Retina (tissue), 1 donor: ENCODE measurements at places on chromosomes 4 and X.

- DNase-seq: no peak
Observed at GRCh38 chrX:39950018-39950688, 147.6 kb downstream of the BCOR start.

- peak; percentile 24 for DNase-seq
Observed at GRCh38 chrX:133440081-133440796, 24.9 kb upstream of the GPC4 start.

DNA sequence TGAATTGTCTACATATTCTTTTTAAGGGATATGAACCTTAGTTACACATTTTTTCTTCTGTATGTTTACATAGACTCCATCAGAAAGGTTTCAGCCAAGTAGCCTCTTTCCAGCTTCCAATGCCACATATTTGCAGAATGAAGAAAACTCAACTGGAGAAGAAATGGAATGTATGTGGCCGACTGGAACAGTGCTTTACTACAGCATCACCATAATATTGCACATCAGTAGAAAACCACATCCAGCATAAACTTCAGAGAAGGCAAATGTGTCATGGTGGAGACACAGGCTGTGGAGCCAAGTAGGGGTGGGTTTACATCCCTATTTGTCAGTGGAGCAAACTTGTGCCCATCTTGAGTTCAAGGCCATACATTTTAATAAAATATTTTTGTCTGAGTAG is 204.8 kb upstream of the LDB2 start:
- no peak for DNase-seq

DNA sequence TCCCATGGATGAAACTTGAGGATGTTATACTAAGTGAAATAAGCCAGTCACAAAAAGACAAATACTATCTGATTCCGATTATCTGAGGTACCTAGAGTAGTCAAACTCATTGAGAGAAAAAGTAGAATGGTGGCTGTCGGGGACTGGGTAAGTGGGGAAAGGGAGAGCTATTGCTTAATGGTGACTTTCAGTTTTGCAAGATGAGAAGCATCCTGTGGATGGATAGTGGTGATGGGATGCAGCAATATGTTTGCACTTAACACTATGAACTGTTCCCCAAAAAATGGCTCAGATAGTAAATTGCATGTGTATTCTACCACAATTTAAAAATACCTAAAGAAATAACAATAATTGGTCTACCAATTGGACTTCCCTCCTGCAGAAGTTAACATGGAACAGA is 181.5 kb downstream of the SHROOM3 start:
- DNase-seq: no peak

DNA sequence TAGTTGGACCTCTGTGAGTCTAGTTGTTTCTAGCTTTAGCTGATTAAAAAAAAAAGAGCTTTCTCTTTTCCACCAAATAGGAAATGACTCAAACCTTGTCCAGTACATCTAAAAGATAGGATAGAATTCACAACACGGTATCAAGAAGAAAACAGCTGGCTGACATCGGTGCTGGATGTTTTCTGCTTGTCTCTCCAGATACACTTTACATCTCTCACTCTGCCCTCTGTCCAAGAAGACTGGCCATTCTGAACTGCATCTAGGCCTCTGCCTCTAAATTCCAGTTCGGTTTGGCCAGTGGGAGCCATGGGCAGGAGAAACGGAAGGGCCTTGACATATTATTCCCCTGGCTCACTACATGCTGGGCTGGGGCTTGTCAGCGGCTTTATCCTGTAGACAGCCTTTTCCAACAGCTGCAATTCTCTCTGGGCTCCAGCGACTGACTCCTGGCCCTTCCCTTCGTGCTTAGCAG is 57.3 kb upstream of the SHISA3 start:
- DNase-seq: peak; percentile 6

GRCh38 chr4:143358923-143359643 is 22.4 kb downstream of the GAB1 start:
- DNase-seq: no peak

- DNase-seq: no peak
Observed at GRCh38 chrX:138006180-138006579, 440.3 kb downstream of the ZIC3 start.

DNA sequence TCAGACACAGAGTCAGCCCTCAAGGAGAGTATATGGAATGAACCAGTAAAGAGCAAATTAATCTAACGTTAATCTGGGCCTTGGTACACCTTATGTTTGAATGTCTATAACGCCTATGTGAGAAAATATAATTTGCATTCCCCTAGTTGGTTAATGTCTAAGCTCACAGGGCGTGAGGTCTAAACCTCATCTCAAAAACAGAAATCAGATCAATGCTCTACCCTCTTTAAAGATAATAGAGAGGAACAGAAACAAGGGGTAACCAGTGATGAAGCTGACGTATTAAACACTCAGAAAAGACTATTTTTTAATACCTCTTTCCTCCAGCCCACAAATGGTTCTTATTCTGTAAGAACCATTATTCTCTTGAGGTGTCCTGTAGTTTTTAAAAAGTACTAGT is 369.2 kb upstream of the NOCT start:
- no peak for DNase-seq

- DNase-seq: no peak
Observed at GRCh38 chrX:10972706-10973105, 138.4 kb upstream of the HCCS start.

GRCh38 chrX:150880808-150881165 is 17.7 kb downstream of the CD99L2 start:
- no peak for DNase-seq

- DNase-seq: no peak
Observed at GRCh38 chr4:121583396-121583795, 113.4 kb downstream of the ANXA5 start.

- no peak for DNase-seq
Observed at GRCh38 chr4:139978692-139979091, 175.3 kb downstream of the MAML3 start.

DNA sequence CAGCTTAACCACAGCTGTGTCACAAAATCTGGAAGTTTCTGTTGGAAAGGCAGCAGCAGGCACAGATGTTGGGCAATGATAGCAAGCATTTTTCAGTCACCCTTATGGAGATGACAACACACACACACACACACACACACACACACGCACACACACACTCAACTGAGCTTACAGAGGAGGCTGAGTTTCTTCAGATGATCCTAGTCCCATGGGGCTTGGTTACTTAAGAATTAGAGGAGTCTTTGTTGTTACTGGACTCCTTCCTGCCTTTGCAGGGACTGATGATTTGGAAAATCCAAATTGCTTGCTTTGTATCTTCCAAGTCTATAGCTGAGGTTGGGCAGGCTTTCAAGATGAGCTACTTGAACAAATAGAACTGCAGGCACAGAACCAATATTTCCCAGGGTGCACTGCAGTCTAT is 740.1 kb upstream of the PITX2 start:
- no peak for DNase-seq

DNA sequence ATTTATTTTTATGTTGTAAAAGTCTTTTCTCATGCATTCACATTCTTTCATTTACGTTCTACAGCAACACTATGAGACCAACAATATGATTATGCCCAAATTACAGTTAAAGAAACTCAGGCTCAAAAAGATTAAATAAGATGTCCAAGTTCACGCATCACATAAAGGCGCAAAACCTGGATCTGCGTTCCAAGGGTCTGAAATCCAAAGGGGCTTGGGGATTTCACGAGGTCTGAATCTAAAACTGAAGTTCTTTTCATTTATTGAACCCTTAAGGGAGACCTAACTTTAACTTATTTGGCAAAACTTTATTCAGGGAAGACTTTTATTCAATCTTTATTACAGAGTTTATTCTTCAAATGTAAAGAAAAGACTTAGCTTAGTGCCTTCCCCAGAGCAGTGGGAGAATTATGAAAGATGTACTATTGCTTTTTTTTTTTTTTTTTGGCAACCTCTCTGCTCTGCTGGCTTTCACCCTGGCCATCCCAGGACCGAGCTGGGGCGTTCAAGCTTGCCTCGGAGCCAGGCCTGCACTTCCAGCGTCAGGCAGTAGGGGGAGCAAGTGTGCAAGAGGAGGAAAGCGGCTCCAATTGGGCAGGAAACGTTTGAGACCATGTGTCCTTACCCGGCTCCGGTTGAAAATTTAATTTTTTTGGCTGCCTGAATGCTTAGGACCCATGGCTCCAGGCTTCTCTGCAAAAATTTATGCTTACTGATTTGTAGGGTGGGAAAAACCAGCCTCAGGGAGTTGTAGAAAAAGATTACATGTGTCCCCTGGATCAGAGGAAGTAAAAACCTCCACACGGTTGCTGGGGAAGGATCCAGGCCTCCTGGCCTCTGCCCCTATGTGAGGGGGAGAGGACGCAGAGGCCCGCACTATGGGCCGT is 344.3 kb upstream of the KLF3 start:
- peak; percentile 92 for DNase-seq

DNA sequence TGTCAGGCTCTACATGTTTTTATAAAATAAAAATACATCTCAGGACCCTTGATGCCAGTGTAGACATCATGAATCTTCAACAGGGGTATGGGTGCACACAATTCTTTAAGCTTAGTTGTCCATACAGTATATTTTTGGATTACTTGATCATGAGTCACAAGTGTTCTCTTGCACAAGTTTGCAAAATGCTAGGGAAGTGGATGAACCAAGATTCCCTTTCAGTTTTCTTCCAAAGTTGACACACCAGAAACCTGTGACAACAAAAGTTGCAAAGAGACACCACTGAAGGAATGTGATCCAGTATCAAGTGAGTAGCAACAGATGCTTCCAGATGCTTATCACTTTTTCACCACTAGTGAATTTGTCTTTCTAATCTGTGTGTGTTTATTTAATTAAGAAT is 1021.2 kb downstream of the PCDH7 start:
- no peak for DNase-seq

GRCh38 chrX:107729558-107730297 is 45.9 kb downstream of the TSC22D3 start:
- DNase-seq: no peak

GRCh38 chr4:189069772-189070171 is 870.9 kb upstream of the FRG1 start:
- no peak for DNase-seq

- DNase-seq: no peak
Observed at GRCh38 chr4:140281828-140282552, 91.5 kb upstream of the SCOC start.

DNA sequence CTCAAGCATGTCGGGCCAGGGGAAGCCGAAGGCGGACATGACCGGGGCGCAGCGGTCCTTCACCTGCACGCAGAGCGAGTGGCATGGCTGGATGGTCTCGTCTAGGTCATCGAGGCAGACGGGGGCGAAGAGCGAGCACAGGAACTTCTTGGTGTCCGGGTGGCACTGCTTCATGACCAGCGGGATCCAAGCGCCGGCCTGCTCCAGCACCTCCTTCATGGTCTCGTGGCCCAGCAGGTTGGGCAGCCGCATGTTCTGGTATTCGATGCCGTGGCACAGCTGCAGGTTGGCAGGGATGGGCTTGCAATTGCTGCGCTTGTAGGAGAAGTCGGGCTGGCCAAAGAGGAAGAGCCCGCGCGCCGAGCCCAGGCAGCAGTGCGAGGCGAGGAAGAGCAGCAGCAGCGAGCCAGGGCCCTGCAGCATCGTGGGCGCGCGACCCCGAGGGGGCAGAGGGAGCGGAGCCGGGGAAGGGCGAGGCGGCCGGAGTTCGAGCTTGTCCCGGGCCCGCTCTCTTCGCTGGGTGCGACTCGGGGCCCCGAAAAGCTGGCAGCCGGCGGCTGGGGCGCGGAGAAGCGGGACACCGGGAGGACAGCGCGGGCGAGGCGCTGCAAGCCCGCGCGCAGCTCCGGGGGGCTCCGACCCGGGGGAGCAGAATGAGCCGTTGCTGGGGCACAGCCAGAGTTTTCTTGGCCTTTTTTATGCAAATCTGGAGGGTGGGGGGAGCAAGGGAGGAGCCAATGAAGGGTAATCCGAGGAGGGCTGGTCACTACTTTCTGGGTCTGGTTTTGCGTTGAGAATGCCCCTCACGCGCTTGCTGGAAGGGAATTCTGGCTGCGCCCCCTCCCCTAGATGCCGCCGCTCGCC is at the start of gene SFRP2:
Gene SFRP2 (minus strand): TSS at position 671 of the 864 bp plus-strand sequence. CDS start 248 bp downstream, at position 423.
- peak; percentile 95 for DNase-seq
